ENCODE measurements at places on chromosomes 11 and 22.

- no peak for DNase-seq
Measured at GRCh38 chr22:29870574-29870973, 12.4 kb upstream of the MTMR3 start.

DNA sequence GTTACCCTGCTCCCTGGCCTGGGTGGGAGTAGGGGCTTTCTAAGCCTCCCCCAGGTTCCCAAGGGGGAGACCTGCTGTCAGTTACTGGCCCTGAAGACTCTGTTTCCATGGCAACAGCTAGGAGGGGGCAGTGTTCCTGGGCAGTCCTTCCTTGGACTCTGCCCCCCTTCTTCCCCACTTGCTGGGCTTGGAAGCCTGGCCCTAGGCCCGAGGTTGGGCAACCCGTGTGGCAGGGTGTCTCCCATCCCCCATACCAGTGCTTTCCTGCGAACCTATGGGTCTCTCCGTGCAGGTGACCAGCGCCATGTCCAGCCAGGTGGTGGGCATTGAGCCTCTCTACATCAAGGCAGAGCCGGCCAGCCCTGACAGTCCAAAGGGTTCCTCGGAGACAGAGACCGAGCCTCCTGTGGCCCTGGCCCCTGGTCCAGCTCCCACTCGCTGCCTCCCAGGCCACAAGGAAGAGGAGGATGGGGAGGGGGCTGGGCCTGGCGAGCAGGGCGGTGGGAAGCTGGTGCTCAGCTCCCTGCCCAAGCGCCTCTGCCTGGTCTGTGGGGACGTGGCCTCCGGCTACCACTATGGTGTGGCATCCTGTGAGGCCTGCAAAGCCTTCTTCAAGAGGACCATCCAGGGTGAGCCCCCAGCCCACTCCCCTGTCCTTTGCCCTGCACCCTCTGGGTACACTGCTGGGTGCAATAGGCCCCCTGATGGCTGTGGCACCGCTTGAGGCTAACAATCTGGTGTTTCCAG, 1.7 kb downstream of the ESRRA start:
- DNase-seq: no peak

- no peak for DNase-seq
Measured at GRCh38 chr22:26617271-26618199, at the start of gene CRYBB1. Gene CRYBB1 (minus strand): TSS chr22:26618027. CDS start chr22:26616319, 1,708 bp downstream.

DNA sequence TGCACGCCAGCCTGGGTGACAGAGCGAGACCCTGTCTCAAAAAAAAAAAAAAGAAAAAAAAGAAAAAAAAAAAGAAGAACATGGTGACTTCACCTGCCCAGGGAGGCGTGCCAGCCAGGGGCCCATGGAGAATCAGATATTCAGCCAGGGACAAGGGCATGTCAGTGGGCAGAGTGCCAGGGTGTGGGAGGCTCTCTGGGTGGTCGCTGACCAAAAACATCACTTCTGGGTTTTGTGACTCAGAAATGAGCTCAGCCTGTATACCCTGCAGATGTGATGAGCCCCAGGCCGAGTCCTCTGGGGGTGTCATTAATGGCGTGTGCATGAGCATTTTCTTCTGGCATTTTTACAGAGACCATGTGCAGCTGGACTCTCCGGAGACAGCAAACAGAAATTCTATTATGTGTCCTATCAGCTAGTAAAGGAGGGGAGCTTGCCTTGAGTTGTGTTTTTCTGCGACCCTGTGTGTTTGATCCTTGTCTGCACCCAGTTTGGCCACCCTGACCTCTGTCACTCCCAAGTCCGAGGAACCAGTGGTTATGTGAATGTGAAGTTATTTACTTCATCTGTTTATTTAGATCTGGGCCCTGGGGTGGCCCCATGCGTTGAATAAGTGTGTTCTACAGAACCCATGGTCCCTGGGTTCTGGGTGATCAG, 53.6 kb downstream of the BCR start:
- no peak for DNase-seq

- DNase-seq: no peak
Measured at GRCh38 chr11:119236490-119236889, 30.4 kb downstream of the CBL start.

DNA sequence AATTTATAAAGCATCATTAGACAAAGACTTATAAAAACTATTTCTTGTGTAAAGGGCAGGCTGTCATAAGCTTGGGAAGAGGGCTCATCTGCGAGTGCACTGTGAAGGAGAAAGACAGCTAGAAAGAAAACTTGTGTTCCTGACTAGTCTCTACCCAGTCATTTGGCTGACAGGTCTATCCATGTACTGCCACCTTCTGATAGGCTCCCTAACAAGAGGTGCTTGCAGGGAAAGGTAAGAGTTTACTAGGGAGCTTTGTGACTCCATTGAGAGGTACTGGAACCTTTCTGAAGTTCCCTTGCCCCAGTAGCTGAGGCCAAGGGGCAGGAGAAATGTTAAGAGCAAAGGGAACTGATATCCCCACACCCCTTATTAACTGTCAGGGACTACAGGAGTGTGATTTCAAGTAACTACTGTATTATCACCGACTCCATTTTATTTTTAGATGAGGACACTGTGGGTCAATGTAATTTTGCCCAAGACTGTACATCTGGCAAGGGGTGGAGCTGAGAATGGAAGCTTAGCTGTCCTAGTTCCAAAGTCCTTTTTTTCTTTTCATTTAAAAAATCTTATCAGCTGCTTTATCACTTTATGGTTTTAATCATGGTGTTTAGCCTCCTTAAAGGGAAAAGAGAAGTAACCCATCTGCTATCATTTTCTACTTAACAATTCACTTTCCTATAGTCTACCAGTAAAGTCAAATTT, 129.4 kb downstream of the ARHGAP20 start:
- no peak for DNase-seq

- no peak for DNase-seq
Measured at GRCh38 chr11:80327956-80328614, 887.3 kb upstream of the TENM4 start.

GRCh38 chr22:39915295-39915726, 14.4 kb downstream of the GRAP2 start:
- DNase-seq: no peak

DNA sequence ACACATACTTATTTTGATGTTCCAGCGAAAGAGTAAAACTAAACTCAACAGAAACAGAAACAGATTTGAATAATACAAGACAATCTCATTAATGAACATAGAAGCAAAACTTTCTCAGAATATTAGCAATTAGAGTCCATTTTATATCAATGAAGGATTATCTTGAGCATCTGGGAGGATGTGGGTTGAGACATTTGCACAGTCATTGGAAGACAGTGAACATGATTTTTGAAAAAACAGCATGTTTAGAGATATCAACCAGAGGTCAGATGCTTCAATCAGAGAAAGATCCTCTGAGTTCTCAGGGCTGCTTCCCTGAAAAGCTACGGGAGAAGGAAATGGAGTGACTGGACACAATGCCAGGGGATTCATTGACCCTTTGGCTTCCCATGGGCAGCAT, 35.9 kb upstream of the VPREB1 start:
- no peak for DNase-seq

Measured in CD4-positive, alpha-beta memory T cell (primary cell).